Astrocyte (in vitro differentiated cells and primary cell): ENCODE measurements at places on chromosomes 11 and 22. TPM values are rescaled to one million over a fixed set of nuclear protein-coding genes. Genes with fewer than 3 reads are reported as not detected.

DNA sequence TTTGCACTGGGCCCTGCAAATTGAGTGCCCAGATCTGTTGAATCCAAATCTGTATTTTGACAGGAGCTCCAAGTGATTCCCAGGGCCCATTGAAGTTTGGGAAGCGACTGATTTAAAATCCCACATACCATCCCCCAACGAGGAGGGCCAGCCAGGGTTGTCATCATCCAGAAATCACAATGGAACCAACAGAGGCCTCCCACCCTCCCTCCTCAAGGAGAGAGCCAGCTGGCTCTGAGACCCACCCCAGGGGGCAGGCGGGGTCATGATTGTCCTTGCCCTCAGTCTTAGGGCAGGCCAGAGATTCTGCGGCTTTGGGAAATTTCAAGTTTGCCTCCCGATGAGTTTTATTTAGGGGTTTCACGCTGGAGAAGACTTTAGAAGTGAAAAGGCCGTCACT lies 358.2 kb downstream of the MN1 start:
- H3K27me3 ChIP-seq, result peaks cover 17% of the 10 kb centered on the region
- no peak overlapping the region for H3K27ac ChIP-seq
- no peak overlapping the region for H3K4me3 ChIP-seq
- DNase-seq, result no peak

DNA sequence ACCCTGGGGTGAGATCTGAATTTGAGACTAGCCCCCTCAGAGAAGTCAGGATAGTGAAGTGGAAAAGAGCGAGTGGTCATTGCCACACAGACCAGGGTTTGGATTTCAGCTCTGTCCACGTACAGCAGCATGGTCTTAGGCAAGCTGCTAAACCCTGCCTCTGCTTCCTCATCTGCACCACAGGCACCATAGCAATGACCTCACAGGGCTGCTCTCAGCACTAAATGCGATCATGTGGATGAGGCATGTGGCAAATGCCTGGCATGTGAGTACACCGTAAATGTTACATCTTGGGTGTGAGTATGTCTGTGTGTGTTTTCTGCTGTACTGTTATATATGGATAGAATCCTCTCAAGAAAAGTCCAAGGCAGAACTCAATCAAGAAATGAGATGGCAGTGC lies 15.8 kb downstream of the NAV2 start:
- no peaks in the 10 kb centered on the region for H3K36me3 ChIP-seq
- H3K4me1 ChIP-seq, result peaks cover 6% of the 10 kb centered on the region
- H3K27ac ChIP-seq, result no peak overlapping the region
- no peaks in the 10 kb centered on the region for H3K27me3 ChIP-seq
- no peak overlapping the region for H3K4me3 ChIP-seq
- DNase-seq, result peak; percentile 38

DNA sequence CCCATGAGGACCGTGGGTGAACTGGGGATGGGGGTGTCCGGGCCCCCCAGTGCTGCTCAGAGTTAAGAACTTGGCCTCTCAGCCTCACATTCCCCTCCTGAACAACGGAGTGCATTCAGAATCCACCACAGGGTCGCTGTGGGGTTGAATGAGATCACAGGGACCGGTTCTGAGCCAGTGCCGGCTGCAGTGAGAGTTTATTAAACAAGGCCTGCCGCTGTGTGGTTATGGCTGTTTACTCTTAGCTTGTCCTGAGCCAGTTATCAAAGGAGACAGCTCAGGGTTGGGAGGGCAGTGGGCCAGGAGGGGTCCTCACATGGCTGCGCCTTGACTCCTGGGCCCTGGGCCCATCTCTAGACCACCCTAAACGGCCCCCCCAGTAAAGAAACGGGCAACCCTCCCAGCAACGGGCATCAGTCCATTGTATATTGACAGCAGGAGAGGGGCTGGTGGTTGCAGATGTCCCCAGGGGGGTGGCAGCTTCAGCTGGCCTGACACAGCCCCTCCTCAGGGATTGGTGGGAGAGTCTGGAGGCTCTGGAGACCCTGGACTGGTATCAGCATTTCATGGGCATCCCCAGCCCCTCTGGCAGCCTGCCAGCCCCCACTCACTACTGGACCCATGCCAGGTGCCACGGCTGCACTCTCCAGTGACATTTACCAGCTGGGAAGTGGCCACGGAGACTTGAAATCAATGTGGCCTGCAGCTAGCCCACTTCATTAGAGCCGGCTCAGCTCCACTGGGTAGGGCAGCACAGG lies 15.1 kb upstream of the CABP7 start:
- no peak overlapping the region for H3K4me3 ChIP-seq
- H3K4me1 ChIP-seq, result peaks cover 30% of the 10 kb centered on the region
- no peaks in the 10 kb centered on the region for H3K36me3 ChIP-seq
- H3K27ac ChIP-seq, result no peak overlapping the region

DNA sequence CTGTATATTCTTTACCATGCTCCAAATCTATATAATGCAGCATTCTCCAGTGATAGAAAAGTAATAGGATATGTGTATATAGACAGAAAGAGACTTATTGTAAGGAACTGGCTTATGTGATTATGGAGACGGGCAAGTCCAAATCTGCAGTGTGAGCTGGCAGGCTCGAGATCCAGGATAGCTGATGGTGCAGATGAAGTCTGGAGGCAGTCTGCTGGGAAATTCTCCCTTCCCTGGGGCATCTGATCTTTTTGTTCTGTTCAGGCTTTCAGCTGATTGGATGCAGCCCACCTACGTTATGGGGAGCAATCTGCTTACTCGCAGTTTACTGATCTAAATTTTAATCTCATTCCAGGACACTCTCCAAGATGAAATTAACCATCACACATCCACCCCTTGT lies 73.2 kb downstream of the GRK3 start:
- no peaks in the 10 kb centered on the region for H3K36me3 ChIP-seq
- no peak for DNase-seq
- H3K4me1 ChIP-seq, result no peaks in the 10 kb centered on the region
- H3K4me3 ChIP-seq, result no peak overlapping the region
- H3K27me3 ChIP-seq, result no peaks in the 10 kb centered on the region
- H3K27ac ChIP-seq, result no peak overlapping the region

DNA sequence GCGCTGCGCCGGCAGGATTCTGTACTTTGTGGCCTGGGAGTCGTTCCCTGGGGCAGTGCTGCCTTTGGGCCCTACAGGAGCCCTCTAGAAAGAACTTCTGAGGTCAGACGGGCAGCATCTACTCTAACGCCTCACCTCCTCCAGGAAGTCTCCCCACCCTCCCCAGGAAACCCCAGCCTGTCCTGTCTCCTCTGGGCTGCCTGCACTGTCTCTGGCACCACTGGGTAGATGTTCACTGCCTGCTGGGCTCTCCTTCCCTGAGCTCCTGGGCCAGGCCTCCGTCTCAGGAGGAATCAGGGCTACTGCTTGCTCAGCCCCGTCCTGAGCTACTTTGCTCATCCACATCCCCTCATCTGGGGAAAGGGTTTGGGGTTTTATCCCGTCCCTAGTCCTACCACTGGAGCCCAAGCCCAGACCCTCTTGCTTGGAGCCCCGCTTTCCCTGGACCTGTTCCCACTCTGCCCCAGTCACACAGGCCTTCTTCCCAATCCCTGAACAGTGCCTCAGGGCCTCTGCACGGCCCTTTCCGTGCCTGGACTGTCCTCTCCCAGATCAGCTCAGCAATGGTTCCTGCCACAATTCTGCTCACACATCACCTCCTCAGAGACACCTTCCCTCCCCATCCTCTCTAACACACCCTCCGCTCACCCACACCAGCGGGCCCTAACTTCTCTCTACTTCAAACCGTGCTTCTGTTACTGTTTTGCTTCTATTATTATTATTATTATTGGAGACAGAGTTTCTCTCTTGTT lies 11.3 kb upstream of the TREH start:
- H3K4me3 ChIP-seq, result no peak overlapping the region
- no peak for DNase-seq
- H3K27me3 ChIP-seq, result peaks cover 3% of the 10 kb centered on the region
- H3K36me3 ChIP-seq, result no peaks in the 10 kb centered on the region
- peaks cover 16% of the 10 kb centered on the region for H3K4me1 ChIP-seq

DNA sequence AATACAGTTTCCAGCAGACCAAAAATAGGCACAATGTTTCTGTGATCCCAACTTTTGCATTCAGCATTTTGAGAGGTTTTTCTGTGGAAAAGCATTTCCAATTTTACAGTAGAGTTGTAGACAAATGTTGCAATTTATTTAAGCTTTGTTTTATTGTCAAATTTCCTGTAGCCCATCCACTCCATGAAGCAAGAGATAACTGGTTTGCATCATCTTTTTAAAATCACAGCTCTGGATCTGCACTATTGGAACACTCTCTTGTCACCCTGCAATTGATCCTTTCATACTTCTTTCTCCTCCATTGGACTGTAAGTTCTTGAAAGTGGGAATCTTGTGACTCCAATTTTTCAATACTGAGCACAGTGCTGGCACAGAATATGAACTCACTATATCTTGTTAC lies 86.0 kb downstream of the MAML2 start:
- DNase-seq, result no peak
- peaks cover 38% of the 10 kb centered on the region for H3K4me1 ChIP-seq
- no peak overlapping the region for H3K4me3 ChIP-seq
- H3K27me3 ChIP-seq, result no peaks in the 10 kb centered on the region
- H3K27ac ChIP-seq, result no peak overlapping the region
- no peaks in the 10 kb centered on the region for H3K36me3 ChIP-seq

Gene PRODH
- total RNA-seq, result 1.2 and 1.4 TPM in 2 replicates

Gene OSBP
- 48.6 and 52.0 TPM in 2 replicates for total RNA-seq

Gene CARD18
- total RNA-seq, result not detected in 2 replicates

DNA sequence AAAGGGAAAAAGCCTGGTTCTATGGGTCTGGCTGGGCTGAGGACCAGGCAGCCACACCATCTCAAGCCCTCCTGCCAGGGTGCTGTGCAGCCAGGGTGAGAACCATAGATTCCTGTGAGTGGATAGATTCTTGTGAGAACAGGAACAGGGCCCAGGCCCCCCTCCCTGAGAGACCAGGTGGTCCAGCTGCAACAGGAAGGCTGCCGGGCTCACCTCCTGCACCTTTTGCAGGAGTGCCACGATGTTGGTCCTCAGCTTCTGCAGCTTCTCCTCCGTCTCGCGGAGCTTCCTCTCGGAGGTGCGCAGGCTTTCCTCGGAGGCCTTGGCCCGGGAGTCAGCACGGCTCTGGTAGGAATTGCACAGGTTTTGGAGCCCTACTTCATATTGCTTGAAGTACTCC lies 40.8 kb downstream of the MORC2 start:
- no peak for DNase-seq
- H3K4me3 ChIP-seq, result no peak overlapping the region
- peaks cover 44% of the 10 kb centered on the region for H3K36me3 ChIP-seq
- no peak overlapping the region for H3K27ac ChIP-seq
- no peaks in the 10 kb centered on the region for H3K4me1 ChIP-seq
- no peaks in the 10 kb centered on the region for H3K27me3 ChIP-seq

Gene PATE4
- total RNA-seq, result not detected in 2 replicates

- H3K36me3 ChIP-seq, result no peaks in the 10 kb centered on the region
- DNase-seq, result no peak
- H3K27ac ChIP-seq, result no peak overlapping the region
- H3K4me3 ChIP-seq, result no peak overlapping the region
- H3K4me1 ChIP-seq, result no peaks in the 10 kb centered on the region
- H3K27me3 ChIP-seq, result no peaks in the 10 kb centered on the region
Observed at GRCh38 chr11:15371533-15371932, 256.8 kb downstream of the INSC start.

DNA sequence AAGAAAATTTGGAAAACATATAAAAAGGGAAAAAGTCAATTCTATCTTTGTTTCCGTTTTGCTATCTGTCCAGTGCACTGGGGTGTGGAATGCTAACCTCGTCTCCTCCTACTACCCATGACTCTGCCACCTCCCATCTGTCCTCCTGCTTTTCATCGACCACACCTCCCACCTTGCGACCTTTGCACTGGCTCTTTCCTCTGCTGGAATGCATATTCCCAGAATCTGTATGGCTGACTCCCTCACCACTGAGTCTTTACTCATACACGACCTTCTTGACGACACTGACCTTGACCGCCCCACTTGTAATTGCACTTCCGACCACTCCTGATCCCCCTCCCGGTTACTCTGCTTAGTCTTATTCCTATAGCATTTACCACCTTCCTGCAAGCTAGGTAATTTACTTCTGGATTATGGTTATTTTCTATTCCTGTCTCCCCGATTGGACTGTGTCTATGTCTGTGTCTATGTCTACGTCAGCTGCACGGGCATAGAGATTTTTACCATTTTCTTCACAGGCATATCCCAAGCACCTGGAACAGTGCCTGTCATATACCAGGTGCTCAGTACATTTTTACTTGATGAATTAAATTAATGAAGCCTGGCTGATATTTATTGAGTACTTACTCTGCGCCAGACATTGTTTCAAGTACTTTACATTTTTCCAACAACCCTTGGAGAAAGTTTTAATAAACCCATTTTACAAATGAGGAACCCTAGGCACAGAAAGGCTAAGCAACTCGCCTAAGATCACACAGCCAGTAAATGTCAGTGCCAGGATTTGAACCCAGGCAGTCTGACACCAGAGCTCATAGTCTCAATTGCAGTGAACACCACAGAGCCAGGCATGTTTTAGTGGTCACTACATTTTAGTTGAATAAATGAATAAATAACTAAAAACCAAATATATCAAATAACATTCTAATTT lies 89.3 kb upstream of the SLC22A12 start:
- no peaks in the 10 kb centered on the region for H3K36me3 ChIP-seq
- no peak overlapping the region for H3K27ac ChIP-seq
- no peak overlapping the region for H3K4me3 ChIP-seq
- peaks cover 20% of the 10 kb centered on the region for H3K27me3 ChIP-seq
- DNase-seq, result no peak

GRCh38 chr11:4061700-4062099 lies 32.9 kb upstream of the RRM1 start:
- H3K36me3 ChIP-seq, result no peaks in the 10 kb centered on the region
- H3K4me3 ChIP-seq, result no peak overlapping the region
- no peaks in the 10 kb centered on the region for H3K27me3 ChIP-seq
- no peak overlapping the region for H3K27ac ChIP-seq
- peaks cover 4% of the 10 kb centered on the region for H3K4me1 ChIP-seq
- DNase-seq, result no peak

Gene TMEM86A
- 4.0 and 5.3 TPM in 2 replicates for total RNA-seq

GRCh38 chr11:21561581-21561980 lies 631.3 kb upstream of the ANO5 start:
- H3K27ac ChIP-seq, result peak overlapping the region; percentile 36
- no peaks in the 10 kb centered on the region for H3K27me3 ChIP-seq
- DNase-seq, result peak; percentile 12
- H3K36me3 ChIP-seq, result no peaks in the 10 kb centered on the region
- H3K4me3 ChIP-seq, result no peak overlapping the region
- no peaks in the 10 kb centered on the region for H3K4me1 ChIP-seq

DNA sequence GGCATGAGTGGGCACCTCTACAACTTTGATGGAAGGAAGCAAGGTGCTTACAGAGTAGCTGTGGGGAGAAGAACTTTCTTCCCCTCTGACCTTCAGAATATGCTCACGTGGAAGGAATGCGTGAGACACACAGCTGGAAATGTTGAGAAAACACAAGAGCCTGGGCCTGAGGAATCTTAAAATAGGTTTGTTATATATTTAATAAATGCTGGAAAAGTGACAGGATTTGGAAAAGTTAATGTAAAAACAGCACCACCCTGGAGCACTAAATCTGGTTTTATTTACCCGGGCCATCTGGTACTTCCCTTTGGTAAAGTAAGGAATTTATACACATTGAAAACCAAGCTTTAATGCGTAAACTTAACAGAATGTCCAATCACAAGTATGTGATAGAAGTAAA lies 14.0 kb upstream of the AMPD3 start:
- no peaks in the 10 kb centered on the region for H3K27me3 ChIP-seq
- H3K36me3 ChIP-seq, result no peaks in the 10 kb centered on the region
- no peak overlapping the region for H3K4me3 ChIP-seq

Gene ABCG4
- total RNA-seq, result 0.55 and 1.5 TPM in 2 replicates
